Body of pancreas (tissue), 4 donors: ENCODE measurements at places on chromosomes 3 and 15.

GRCh38 chr3:131803113-131803512 is 231.7 kb downstream of the CPNE4 start:
- H3K4me3 ChIP-seq = no peak overlapping the region
- H3K27me3 ChIP-seq = no peaks in the 10 kb centered on the region
- no peak overlapping the region for H3K27ac ChIP-seq

GRCh38 chr3:52555056-52555455 is 18.7 kb downstream of the UQCC5 start:
- peaks cover 36% of the 10 kb centered on the region for H3K4me1 ChIP-seq
- H3K27ac ChIP-seq = no peak overlapping the region
- peaks cover 2% of the 10 kb centered on the region for H3K36me3 ChIP-seq
- H3K4me3 ChIP-seq = no peak overlapping the region
- no peak for DNase-seq

DNA sequence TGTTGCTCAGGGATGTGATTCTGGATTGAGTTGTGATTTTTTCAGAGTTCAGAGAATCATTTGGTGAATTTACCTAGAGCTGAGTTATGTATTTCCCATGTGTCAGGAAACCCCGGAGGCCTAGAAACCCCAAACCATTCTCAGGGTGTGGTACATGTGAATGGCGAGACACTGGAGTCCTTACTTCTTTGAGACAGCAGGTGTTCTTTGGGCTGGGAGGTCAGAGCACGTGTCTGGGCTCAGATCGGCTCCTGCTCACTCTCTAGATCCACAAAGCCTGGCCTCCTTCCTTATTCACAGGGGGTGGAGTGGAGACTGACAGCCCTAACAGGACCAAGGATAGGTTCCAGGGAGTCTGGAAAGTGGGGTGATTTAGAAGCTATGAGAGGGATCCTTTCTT is 145.8 kb downstream of the CHDH start:
- no peak overlapping the region for H3K4me3 ChIP-seq
- H3K27ac ChIP-seq = no peak overlapping the region
- peaks cover 6% of the 10 kb centered on the region for H3K4me1 ChIP-seq

DNA sequence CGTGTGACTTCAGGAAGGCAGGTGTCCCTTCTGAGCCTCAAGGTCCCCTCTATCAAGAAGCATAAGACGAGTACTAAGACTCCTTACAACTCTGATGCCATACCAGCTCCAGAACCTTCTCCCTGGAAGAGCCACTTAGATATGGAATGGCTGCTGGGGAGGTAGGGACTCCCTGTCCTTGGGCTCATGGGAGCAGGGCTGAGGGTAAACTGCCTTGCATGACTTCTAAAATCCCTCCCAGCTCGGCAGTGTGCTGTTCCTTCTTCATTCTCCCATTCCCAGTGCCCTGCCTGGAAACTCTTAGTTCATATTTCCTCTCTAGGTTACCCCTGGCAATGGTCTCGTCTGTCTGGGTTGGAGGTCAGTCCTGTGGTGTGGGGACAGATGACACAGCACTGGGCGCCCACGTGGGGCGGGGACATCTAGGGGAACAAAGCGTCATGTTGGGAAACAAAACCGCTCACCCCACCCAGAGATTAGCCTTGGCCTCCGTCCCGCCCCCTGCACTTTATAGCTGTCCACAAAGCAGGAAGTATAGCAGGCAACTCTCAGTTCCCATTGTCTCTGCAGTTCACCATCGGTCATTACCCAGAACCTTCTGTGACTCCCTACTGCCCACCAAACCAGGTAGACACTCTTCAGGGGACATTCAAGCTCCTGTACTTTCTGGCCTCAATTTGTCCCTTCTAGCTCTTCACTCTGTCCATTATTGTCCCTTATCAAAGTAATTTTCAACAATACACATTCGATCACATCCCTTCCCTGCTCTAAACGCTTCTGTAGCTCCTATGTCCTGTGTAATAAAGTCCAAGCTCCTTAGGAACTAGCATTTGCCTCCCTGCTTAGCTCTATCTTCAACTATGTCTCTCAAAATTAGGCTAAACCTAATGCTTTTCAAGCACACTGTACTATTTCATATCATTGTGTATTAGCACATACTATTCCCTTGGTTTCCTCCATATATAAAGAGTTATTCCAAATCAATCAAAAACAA is 73.8 kb downstream of the IQSEC1 start:
- no peaks in the 10 kb centered on the region for H3K36me3 ChIP-seq
- no peak overlapping the region for H3K4me3 ChIP-seq
- H3K4me1 ChIP-seq = peaks cover 14% of the 10 kb centered on the region
- no peak overlapping the region for H3K27ac ChIP-seq
- peak; percentile 41 for DNase-seq
- no peaks in the 10 kb centered on the region for H3K27me3 ChIP-seq

DNA sequence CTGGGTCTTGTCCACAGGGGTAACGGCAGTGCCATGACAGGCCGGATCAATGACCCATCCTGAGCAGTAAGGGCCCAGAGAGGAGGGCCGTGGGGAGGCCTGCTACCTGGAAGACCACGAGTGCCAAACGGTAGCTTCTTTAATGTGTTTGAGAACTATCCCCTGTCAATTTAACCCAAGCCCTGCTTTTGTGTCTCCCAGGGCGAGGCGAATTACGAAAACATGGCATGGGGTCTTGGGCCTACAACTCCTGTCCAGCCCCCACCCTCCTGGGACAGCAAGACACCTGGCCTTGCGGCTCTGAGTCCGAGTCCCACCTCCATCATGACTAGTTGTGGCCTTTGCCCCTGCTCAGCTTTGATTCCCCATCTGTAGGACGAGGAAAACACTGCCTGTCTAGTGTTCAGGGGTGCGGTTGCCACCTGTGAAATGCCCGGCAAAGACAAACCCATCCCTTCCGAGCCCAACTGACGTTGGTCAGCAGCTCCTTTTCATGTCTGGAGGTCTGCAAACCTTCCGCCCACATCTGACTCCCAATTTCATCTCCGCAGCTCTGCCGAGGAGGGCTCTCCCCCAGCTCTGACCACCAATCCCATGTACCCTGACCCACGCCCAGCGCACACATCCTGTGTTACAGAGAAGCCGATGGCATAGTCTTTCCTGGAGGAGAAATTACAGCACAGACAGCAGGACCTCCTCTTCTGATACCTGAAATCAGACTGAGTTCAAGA is 28.9 kb upstream of the SNRPA1 start:
- H3K4me3 ChIP-seq = no peak overlapping the region
- DNase-seq = no peak
- H3K27me3 ChIP-seq = no peaks in the 10 kb centered on the region
- no peaks in the 10 kb centered on the region for H3K36me3 ChIP-seq
- H3K4me1 ChIP-seq = no peaks in the 10 kb centered on the region

DNA sequence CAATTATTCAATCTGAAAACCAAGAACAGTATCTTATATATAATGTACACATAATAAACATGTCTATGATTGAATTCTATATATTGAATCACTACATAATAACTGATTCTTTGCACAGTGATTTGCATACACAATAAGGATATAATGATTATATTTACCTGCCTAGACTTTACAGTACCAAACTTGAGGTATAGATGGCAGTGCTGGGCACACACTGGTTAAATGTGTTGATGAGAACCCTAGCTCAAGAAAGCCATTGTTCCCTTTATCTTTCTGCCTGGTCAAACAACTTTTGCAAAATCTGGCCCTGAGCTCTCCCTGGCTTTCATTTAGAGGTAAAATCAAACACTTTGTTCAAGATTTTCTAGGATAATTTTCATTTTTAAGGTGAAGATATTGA is 697.7 kb downstream of the TUSC7 start:
- no peak for DNase-seq

GRCh38 chr3:45224824-45225464 is 1.1 kb downstream of the TMEM158 start:
- peaks cover 3% of the 10 kb centered on the region for H3K27me3 ChIP-seq
- H3K4me1 ChIP-seq = peaks cover 11% of the 10 kb centered on the region
- DNase-seq = peak; percentile 71
- H3K27ac ChIP-seq = no peak overlapping the region
- H3K36me3 ChIP-seq = no peaks in the 10 kb centered on the region

DNA sequence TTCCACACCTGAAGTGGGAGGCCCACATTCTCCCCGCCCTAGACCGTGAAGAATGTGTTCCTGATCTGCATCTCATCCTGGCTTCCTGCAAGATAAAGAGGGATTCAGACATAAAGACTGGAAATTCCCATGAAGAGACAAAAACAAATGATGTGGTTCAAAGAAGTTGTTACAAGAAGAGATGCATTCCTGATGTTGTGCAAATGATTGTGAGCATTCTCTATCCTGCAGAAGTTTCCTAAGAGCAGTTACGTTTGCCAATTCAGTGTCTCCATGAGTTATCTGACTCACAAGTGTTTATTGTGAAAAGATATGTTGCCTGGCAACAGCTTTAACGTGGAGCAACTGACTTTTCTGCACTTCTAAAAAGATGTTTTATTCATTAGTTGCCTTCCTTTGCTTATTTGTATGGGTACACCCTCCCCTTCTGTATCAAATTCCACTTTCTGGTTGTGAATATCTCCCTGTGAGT is 107.8 kb downstream of the ZIC4 start:
- no peak overlapping the region for H3K27ac ChIP-seq
- H3K4me1 ChIP-seq = no peaks in the 10 kb centered on the region
- no peaks in the 10 kb centered on the region for H3K27me3 ChIP-seq
- H3K4me3 ChIP-seq = no peak overlapping the region
- no peak for DNase-seq

GRCh38 chr3:184277366-184277765 is 1.5 kb downstream of the ECE2 start:
- H3K4me1 ChIP-seq = peaks cover 19% of the 10 kb centered on the region
- no peaks in the 10 kb centered on the region for H3K36me3 ChIP-seq
- H3K27ac ChIP-seq = no peak overlapping the region
- H3K4me3 ChIP-seq = no peak overlapping the region

DNA sequence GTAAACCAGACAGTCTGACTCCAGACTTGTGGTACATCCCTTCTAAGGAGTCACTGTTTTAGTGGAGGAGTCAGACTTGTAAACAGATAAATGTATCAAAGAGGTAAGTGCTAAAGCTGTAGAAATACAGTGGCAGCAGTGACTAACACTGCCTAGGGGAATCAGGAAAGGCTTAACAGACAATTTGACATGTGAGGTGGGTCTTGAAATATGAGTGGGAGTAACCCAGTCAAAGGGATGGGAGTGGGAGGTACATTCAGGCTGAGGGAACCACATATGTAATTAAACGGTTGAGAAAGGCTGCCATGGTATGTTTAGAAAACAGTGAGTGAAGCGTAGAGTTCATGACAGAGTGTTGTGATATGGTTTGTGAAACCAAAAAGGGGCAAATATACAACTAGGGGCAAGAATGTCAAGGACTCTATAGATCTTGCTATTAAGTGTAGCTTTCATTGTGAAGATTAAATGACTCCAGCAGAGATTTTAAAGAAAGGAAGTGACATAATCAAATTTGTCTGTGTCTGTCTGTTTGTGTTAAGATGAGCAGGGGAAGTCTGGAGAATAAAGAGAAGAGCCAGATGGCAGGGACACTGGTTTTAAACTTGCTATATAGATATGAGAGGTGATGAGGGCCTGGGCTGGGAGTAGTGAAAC is 11.2 kb upstream of the ALCAM start:
- H3K27ac ChIP-seq = no peak overlapping the region
- no peak for DNase-seq
- H3K4me1 ChIP-seq = no peaks in the 10 kb centered on the region
- H3K27me3 ChIP-seq = no peaks in the 10 kb centered on the region

- no peak overlapping the region for H3K27ac ChIP-seq
- no peak for DNase-seq
- no peaks in the 10 kb centered on the region for H3K4me1 ChIP-seq
- H3K4me3 ChIP-seq = no peak overlapping the region
Observed at GRCh38 chr3:175047786-175048185, 188.7 kb downstream of the NAALADL2 start.

DNA sequence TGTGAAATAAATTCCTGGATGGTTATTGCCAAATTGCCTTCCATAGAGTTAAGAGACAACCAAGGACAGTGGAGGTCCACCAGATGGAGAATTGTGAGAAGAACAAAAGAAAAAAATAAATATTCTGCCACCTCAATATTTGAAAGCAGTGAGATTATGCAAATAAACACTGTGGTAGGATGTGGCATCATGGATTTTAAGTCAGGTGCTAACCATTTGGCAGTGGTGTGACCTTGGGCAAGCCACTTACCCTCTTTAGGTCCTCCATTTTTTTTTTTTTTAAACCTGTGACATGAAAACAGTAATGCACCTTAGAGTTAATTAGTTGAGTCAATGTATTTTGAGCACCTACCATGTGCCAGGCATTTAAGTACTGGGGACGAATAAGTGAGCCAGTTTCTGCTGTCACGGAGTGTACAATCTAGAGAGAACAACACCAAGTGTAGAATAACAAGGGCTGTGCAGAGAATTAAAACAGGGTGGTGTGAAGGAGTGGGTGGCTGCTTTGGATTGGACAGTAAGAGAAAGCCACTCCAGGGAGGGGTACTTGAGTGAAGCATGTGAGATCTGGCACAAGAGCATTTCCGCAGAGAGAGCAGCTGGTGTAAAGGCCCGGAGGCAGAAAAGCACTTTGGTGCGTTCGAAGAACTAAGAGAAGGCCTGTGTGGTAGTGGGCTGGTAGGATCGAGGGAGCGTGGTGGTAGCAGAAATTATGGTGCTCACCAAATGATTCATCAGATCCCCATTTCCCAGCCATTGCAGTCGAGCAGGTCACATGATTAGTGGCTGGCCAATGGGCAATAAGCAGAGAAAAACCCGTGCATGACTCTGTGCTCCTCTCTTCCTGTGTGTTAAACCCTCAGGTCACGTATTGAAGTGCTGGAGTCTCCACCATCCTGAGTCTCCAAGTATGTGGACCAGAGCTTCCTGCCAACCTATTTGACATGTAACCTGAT is 39.2 kb downstream of the CCK start:
- H3K36me3 ChIP-seq = peaks cover 9% of the 10 kb centered on the region
- no peak for DNase-seq
- no peak overlapping the region for H3K27ac ChIP-seq
- no peaks in the 10 kb centered on the region for H3K27me3 ChIP-seq
- no peaks in the 10 kb centered on the region for H3K4me1 ChIP-seq
- H3K4me3 ChIP-seq = no peak overlapping the region

DNA sequence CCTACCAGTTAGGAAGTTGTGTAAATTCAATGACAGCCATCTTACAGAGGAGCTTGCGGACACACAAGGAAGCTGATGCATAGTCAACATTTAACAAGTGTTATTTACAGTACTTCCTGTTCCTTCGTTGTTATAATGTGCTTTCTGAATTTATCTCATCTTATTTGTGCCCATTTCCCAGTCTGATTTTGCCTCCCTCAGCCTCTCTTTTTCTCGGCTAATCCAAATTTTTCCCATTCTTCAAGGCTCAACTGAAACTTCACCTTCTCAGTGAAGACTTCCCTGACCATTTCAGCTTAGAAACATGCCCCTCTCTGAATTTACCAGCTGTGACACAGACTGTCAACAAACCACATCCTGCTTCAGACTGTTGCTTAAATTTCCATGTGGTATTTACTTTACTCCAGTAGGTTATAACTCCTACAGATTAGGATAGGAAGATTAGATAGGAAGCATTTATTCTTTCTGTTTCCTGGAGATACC is 55.7 kb upstream of the CP start:
- no peaks in the 10 kb centered on the region for H3K36me3 ChIP-seq
- no peaks in the 10 kb centered on the region for H3K27me3 ChIP-seq
- H3K27ac ChIP-seq = peak overlapping the region; percentile 44

- H3K36me3 ChIP-seq = no peaks in the 10 kb centered on the region
- no peaks in the 10 kb centered on the region for H3K4me1 ChIP-seq
- no peak overlapping the region for H3K4me3 ChIP-seq
- H3K27me3 ChIP-seq = no peaks in the 10 kb centered on the region
Observed at GRCh38 chr15:65666257-65666656, 44.5 kb downstream of the SLC24A1 start.
